ENCODE measurements at places on chromosomes 2 and 18.

DNA sequence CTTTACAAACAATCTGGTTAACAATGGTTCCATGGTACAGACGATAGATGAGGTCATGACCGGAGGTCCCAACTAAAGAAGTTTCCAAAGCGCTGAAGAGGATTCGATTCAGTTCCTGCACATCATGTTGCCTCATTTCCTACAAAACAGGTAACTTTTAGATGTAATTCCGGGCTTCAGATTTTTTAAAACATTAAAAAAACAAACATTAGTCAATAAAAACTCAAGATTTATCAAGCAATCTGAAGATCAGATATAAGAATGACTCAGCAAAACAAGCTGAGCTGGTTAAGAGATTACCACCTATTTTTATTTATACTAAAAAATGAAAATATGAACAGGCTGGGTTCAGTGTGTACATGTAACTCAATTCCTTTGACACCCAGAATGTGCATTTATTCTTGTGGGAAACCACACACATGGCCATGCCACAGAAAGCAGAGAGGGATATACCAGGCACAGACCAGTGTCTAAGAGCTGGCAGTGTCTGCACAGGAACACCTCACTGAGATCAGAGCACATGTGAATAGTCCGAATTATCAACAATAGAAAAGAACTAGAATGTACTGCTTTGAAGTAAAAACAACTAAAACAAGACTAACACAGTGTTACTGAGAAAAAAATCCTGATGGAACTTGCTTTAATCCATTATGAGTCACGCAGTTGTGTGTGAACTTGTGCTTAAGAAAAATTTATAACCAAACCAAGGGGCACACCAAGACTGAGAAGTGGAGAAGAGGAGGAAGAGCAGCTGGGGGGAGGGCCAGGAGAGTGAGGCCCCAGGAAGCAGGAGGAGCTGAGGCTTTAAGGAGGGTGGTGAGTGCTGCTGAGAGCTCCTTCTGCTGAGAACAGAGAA is 9.5 kb downstream of the USP40 start:
- no peak for DNase-seq

DNA sequence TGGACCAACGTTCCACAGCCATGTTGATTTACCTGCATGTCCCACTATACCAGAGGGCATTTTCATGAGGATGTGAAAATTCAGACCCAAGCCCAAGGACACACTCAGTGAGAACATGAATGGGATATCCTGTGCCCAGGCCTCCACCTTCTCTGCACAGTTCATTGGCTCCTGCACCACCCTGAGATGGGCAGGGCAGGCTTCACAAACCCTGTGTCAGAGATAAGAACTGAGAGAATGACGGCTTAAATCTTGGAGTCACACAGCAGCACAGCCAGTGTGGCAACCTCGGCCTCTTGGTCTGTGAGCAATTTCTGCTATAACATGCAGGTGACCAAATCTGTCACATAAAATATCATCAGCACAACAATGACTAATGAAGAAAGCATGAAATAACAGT is 71.9 kb downstream of the UXS1 start:
- DNase-seq, result no peak

DNA sequence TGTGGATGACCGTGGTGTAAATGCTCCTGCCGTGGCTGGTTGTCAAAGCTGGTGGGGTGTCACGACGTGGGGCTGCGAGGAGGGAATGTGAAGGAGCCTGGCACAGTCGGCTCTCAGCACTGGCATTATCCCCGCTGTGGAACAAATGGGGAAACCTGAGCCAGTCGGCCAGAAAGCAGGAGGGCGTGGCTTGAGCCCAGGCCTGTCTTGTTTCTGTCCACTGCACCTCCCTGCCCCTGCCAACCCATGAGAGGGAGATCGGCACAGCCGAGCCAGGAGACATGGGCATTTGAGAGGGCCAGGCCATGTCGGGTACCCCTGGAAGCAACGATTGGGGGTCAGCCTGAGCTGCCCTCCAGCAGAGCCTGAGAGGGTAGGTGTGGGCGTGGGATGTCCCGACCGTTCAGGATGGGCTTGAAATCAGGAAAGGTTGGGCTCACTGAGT is 44.5 kb downstream of the PDIA6 start:
- no peak for DNase-seq

- no peak for DNase-seq
These were observed 36.5 kb downstream of the SLC25A52 start for GRCh38 chr18:31723990-31724711.

- no peak for DNase-seq
These were observed 608.7 kb upstream of the REG3G start for GRCh38 chr2:78416625-78417300.

DNA sequence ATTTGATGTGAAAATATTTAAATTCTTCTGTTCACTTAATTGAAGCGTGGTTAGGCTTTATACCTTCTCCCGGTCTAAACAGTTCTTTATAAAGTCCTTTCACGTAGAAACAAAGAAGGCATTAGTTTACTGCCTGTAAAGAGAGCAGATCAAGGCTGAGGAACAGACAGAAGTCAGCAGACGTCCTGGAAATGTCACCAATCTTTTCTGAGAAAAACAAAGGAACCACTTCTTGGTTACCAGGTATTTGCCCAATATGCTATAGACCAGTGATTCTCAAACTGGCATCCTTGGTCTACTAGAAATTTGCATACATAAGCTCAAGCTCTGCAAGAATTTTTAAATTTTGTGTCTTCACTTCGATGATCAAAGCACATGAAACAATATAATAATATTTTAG is 89.2 kb upstream of the STK17B start:
- no peak for DNase-seq

GRCh38 chr2:186919296-186919695 is 70.3 kb upstream of the ZSWIM2 start:
- no peak for DNase-seq

DNA sequence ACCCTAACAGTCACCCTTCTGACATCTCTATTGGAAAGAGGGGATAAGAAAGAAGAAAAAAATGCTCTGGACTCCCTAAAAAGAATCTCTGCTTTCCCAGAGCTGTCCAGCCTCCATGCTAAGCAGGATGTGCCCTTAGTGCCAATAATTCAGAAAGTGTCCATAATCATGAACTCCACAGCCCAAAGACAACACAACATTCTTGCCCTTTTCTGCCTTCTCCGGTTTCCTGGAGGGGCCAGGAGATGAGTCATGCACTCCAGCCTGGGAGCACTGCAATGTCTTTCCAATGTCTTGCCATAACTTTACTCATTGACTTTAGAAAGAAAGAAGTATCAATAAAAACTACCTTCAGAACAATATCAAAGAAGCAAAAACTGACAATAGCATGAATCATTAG is 44.0 kb downstream of the KLF7 start:
- no peak for DNase-seq

- no peak for DNase-seq
These were observed 260.2 kb upstream of the SESTD1 start for GRCh38 chr2:179524809-179525339.

- no peak for DNase-seq
These were observed 59.1 kb downstream of the TNS1 start for GRCh38 chr2:217943446-217944321.

DNA sequence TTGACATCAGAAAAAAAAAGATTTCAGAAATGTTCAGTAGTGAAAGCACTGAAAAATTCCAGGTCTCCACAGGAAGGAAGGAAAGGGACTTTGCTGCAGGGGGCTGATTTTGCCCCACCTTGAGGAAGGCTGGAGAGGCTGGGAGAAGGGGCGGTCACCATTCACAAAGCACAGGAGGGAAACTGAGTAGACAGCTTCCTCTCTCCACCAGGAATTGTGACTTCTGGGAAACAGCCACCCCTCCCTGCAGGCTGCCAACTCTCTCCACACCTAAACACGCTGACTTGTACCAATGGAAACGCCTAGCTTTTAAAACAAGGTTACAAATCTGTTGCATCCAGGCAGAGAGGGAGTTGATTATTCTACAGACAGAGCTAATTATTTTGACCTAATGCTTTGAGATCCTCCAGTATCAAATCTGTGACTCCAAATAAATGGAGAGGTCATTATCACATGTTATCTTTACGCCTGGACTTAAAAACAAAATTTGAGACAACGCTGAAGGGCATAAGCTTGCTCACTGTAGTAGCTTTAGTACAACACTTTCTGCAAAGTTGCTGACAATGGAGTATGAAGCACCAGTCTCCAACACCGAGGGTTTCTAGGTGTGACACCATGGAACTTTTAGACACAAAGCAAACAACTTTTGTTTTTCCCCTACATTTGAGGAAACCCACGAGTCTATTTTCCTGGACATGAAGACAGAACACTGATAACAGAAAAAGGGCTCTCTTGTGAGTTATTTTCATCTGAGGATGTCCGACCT is 42.7 kb downstream of the EPHA4 start:
- DNase-seq, result no peak

DNA sequence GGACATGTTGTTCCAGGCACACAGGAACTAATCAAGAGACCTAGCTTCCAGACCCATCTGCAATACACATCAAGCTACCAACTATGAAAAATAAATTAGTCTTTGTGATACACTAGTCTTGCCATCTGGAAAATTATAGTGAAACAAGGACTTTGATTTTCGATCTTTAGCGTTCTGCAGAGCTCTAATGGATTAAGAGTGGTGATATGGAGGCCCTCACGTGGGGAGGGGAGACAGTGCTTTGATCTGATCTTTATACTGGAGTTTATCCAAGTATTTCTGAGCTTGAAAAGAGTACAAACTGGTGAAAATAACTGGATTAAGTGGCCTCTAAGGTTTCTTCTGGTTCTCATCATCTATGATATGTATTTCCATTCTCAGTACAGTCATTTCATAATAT is 273.4 kb upstream of the CDH7 start:
- no peak for DNase-seq

DNA sequence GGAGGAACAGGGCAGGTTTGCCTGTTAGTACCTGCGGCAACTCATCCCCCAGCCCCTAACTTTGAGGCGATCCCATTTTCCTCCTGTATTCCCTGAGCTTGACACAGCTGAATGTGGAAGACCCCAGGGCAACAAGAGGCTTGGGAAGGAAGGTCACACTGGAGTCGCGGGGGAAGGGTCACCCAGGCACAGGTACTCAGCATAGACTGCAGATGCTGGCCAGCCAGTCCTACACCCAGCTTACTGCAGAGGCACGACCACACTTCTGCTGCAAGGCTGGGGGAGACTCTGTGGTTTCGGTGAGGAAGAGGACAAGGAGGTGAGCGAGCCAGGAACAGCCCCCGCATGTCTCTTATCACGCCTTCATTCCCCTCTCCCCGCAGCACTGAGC is 91.5 kb downstream of the MALT1 start:
- DNase-seq, result no peak

GRCh38 chr2:501130-501529 is 176.1 kb downstream of the TMEM18 start:
- no peak for DNase-seq

GRCh38 chr2:144378551-144378950 is 141.4 kb downstream of the ZEB2 start:
- DNase-seq, result no peak

GRCh38 chr2:218221000-218221399 is 4.0 kb downstream of the ARPC2 start:
- DNase-seq, result no peak

DNA sequence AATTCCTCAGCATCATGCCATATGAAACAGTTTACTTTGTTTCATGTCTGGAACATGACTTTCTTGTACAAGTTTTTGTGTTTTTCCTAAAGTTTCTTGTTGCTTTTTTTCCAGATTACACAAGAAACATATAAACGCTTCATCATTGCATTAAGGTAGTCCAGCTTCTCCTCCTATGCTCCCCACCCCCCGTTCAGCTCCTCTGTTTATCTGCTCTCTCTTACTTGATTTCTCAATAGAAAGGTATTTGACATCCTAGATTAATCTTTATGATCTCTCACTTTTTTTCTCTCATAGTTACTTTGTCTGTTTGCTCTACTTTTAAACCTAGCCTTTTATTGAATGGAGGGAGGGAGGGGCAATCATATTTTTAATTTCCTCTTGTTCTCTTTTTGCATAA is 25.4 kb downstream of the SLC40A1 start:
- no peak for DNase-seq

- DNase-seq, result no peak
These were observed 65.0 kb downstream of the NYAP2 start for GRCh38 chr2:225464346-225465025.

DNA sequence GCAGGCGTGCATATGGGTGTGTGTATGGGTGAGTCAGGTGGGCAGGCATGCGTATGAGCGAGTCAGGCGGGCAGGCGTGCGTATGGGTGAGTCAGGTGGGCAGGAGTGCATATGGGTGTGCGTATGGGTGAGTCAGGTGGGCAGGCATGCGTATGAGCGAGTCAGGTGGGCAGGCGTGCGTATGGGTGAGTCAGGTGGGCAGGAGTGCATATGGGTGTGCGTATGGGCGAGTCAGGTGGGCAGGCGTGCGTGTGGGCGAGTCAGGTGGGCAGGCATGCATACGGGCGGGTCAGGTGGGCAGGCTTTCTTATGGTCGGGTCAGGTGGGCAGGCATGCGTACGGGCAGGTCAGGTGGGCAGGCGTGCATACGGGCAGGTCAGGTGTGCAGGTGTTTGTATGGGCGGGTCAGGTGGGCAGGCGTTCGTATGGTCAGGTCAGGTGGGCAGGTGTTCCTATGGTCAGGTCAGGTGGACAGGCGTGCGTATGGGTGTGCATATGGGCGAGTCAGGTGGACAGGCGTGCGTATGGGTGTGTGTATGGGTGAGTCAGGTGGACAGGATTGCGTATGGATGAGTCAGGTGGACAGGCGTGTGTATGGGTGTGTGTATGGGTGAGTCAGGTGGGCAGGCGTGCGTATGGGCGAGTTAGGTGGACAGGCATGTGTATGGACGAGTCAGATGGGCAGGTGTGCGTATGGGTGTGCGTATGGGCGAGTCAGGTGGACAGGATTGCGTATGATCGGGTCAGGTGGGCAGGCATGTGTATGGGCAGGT is 28.7 kb upstream of the KLF11 start:
- DNase-seq, result no peak

GRCh38 chr2:196076778-196077568 is 8.3 kb upstream of the DNAH7 start:
- DNase-seq, result no peak

DNA sequence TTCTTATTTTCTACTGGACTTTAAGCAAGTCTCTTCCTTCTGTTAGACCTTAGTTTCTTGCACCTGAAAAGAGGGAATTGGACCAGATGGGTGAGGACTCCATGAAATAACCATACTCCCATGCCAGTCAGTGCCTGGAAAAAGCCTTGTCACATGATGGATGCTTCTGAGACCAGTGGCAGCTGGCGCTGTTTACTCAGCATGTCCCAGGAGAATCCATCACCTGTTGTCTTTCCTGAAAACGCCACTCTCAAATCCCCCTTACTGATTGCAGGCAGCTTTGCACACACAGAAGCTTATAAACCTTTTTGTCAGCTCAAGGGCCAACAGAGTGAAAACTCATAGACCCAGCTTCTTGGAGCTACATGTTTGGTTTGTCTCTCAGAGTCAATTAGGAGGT is 117.6 kb downstream of the POLE4 start:
- DNase-seq, result no peak

DNA sequence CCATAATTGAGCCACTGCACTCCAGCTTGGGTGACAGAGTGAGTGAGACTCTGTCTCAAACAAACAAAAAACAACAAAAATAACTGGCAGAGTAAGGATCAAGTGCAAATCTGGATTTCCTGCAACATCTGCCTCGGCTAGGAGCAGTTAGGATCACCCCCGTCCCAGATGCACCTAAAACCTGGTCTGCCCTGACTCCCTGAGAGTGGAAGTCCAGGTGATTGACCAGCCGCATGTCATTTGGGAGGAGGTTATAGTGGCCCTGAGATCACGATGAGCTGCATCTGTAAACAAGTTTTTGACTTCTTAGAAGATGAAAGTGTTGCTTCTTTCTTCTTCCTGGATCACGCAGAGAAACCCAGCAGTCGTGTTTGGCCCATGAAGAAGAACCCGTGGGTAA is 5.0 kb upstream of the ESPNL start:
- no peak for DNase-seq

All from activated T-helper 1 cell treated with anti-CD3 and anti-CD28 coated beads, Interleukin-2, amount 50 U/mL, for 16 hours (primary cell).